ENCODE measurements at places on chromosomes 1 and 21.

DNA sequence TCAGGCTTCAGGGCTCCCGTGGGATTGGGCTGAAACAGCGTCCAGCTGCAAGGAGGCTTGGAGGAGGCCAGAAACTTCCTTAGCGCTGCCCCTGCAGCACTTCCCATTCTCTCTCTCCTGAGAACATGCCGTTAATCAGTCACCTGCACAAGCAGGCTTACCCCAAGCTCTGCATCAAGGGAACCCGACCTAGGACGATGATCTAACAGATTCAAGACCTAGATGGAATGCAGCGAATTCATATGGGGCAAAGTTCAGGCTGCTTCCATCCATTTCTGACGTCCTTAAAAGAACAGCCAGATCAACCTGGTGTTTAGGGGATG is 114.1 kb downstream of the ERG start:
- DNase-seq = no peak

GRCh38 chr1:213060836-213061235 is 9.8 kb downstream of the RPS6KC1 start:
- no peak for DNase-seq

- no peak for DNase-seq
Measured at GRCh38 chr1:101098907-101099306, 73.3 kb upstream of the DPH5 start.

GRCh38 chr1:42392967-42393848 is 12.6 kb downstream of the RIMKLA start:
- DNase-seq = no peak

DNA sequence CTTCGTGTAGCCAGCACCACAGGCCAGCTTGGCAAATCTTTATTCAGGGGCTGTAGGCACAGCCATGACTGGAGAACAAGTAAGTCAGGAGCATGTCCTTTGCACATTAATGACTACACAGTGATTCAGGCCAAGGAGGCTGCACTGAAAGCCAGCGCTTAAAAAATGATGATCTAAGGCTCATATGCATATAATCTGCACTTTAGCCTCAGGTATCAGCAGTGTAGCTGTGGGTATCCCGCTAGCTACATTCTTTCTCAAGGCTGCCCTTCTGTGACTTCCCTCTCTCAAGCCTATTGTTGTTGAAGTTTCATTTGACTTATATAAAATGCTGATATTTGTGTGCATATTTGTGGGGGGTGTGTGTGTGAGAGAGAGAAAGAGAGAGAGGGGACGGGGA is 62.6 kb upstream of the RGL1 start:
- DNase-seq = no peak

DNA sequence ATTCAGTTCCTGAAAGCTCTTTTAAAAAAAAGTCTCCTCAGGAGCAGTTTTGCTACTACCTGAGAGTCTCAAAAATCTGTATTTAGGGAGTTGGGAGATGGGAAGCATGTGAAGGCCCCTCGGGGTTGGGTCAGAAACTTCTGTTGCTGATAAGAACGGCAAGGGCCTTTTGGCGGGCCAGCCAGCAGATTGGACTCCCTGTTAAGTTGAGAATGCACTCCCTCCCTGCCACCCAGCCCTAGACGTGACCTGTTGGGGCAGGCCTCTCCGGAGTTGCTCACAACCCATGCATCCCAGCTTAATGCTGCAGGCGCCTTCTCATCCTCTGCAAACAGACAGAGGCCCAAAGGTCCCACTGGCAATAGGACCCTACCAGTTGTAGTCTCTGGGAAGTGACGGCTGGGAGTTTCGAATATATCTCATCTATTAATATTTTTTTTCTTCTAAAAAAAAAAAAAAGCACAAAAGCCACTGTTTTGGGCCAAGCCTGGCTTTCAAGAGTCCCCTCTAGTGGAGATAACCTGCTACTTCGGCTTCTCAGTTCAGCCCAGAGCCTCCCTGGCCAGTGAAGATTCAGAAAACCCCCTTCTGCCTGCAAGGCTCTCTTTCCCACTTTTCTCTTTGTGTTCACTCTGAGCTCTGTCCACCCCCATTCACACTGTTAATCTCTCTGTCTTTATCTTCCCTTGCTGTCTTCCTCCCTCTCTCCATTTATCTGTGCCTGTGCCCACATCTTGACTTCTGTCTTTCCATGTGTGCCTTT is 5.3 kb downstream of the PLXNA2 start:
- peak; percentile 53 for DNase-seq

GRCh38 chr1:51316113-51316845 is 14.1 kb downstream of the TTC39A start:
- DNase-seq = no peak

GRCh38 chr1:111045033-111045722 is 81.5 kb upstream of the LRIF1 start:
- no peak for DNase-seq

DNA sequence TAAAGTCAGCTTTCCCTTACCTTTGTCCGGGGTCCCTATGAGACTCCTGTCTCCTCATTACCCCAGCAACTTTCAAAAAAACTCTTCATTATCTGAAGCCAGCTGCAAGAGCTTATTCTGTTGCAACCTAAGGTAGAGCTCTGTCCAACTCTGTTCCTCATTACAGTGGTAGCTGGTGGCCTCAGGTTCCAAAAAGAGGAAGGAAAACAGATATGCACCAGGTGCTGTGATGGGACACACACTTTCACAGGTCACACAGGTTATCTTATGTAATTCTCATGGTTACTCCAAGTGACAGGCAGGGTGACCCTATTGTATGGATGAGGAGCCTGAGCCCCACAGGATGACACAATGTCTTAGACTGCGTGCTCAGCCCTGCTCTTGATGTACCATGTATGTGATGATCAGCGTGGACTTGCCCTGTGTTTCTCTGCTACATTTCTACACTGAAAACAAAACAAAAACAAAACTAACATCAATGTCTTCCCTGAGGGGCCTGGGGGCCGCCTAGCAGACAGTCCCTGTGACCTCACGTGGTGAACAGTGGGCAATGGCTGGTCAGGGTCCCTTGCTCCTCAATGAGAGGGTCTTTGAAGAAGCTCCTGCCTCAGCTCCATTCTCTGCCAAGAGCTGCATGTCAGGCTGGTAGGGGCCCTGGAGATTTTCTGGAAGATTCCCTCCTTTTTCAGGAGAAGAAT is 9.7 kb upstream of the TENT5C start:
- no peak for DNase-seq

GRCh38 chr1:218409946-218410510 is 64.9 kb downstream of the TGFB2 start:
- no peak for DNase-seq

DNA sequence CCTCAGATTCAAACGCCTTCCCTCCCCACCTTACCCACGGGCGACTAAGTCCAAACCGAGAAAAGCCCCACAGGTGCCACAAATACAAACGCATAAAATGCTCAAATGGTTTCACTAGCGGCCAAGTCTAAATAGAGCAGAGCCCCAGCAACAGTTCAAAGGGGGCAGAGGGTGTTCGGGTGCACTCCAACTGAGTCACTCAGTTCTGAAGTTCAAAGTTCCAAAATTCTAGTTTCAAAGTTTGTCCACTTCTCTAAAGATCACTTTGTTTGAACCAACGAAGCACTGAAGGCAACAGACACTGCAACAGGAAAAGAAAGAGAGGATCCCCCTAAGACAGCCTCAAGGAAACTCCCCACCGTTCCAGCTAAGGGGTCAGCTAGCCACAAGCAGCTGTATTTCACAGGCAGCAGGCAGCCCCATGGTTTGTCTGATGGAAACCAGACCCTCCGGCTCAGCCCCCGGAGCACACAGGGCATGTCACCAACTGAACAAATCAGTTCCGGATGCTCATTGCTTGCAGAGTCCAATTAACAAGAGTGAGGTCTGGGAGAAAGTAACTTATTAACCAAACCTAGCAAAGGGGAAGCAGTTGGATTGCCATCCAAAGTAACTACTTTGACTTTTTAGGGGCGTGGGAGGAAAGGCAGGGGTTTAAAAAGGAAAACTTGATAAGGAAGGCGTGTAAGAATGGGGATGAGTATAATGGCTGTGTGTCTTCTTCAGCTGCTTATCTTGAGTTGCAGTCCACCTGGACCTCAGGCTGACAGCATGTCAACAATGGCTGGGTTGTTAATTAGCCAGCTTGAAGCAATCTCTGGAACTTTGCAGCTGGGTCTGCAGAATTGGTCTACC is 1423.9 kb upstream of the PRMT6 start:
- no peak for DNase-seq

DNA sequence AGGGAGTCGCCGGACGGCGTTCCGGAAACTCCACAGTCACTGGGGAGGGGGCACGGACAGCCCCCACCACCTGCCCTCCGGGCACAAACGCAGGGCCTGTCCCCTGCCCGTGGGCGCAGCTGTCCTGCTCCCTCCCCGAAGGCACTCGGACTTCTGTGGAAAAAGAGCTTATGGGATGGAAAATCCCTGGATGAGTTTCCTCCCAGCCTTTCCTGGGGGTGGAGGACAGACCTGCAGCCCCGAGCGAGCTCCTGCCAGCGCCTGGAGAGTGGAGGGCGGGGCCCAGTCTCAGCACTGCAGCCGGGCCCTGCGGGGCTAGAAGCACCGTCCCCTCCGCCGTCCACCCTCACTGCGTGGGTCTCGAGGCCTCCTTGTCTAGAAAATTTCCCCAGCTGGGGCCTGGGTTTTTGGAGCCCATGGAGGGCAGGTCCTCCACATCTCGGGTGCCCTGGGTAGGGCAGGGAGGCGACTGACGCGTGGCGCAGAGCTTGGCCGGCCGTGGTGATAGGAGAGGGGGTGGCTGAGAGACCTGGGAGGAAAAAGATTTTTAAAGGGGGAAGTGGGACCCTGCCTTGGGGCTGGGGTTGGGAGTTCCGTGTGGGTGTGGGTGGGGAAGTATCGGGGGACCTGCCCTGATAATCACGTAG is 6.4 kb upstream of the COL6A1 start:
- DNase-seq = no peak

GRCh38 chr1:77739235-77739634 is 20.4 kb downstream of the USP33 start:
- DNase-seq = no peak
